Right kidney (tissue), 9 donors: ENCODE measurements at places on chromosomes 4 and X.

DNA sequence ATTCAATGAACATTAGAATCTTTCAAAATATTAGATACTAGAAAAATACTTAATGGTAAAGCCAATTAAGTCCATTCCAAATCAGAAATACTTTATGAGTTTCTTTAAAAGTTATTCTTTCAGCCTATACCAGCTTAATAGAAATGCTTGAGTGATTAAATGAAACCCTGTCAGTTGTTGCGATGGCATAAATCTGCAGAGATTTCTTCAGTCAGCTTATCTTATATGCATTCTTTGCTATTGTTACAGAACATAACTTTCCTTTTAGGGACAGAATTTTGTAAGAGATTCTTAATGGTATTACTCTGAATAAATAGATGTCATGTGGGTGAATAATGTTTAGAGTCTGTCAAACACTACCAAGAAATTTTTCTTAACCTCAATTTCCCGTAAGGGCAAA, 325.0 kb upstream of the HAND2 start:
- no peak for DNase-seq

DNA sequence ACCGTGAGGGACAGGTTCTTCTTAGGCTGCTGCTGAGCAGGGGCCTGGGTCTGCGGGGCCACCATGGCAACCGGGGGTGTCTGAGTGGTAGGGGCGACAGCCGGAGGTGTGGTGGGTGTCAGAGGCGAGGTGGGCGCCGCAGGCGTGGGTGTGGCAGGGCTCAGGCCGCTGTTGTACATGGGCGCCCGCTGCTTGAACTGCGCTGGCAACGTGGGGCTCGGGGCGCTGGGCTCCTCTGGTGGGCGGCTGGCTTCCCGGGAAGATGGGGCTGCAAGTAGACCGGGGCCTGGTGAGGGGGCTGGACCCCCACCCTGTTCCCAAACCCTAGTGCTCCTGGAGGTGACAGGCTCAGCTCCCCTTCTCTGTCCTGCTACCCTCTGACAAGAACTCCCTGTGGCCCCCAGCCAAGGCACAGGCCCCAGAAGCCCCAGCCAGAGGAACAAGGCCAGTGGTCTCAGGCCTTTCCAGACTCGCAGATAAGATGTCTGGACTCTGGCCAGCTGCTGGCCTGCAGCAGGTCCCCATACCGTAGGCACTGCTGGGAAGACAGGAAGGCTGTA, 24.8 kb downstream of the NELFA start:
- no peak for DNase-seq

GRCh38 chrX:115367455-115367854, 77.9 kb downstream of the LUZP4 start:
- DNase-seq, result no peak

GRCh38 chr4:7971881-7972500, 32.3 kb upstream of the AFAP1 start:
- no peak for DNase-seq

DNA sequence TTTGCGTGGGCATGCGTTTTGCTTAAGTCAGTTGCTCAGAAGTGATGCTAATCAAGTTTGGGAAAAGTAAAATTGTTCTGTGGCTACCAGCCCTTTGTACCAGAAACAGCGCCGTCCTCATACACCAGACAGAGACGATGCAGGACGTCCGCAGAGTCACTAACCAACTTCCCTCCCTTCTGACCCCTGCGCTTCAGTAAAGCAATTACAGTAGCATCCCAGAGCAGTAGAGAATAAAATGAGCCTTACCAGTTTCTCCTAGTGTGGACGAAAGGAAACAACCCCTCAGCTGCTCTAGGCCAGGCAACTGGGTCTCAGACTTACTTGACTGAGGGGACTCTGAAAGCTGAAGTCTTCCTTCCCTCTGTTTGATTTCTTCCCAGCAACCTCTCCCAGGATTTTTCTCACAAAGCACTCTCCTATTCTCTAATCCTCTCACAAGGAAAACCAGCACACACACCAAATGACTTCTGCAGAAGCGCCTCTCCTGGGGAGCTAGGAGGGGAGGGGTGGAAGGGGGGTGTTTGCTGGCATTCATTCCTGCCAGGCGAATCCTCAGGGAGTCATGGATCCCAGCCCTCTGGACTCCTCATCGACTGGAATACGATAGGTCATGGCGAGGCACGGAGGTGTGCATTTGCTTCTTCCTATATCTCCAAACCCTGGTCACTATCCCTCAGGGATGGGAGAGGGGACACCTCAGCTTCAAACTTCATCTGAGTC, 56.0 kb upstream of the MID1 start:
- DNase-seq, result no peak
